ENCODE measurements at places on chromosomes 7 and 10. TPM values are rescaled to one million over a fixed set of nuclear protein-coding genes. Genes with fewer than 3 reads are reported as not detected.
A peak's percentile ranks its signal among the peaks of the same experiment; 100 is the strongest.

Gene EBLN1
- not detected for total RNA-seq

DNA sequence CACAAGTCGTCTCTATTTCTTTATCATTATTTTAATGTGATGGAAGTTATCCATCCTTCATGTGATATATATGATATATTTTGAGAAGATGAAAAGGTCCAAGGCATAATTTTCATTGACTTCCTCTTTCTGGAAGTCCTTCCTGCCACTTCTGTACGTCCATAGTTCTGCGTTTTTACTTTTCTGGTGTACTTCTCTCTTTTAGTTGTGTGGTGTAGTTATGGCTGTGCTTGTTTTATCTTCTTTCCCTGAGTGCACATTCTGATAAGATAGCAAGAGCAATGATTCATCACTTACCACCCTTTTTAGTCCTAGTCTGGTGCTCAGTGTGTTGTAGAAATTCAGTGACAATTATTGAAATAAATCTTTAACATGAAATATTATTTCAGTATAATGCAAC is 231.3 kb upstream of the FERD3L start:
- no peaks in the 10 kb centered on the region for H3K27me3 ChIP-seq
- H3K36me3 ChIP-seq: no peaks in the 10 kb centered on the region
- DNase-seq: no peak
- no peak overlapping the region for H3K27ac ChIP-seq
- no peak overlapping the region for H3K4me3 ChIP-seq
- H3K4me1 ChIP-seq: no peaks in the 10 kb centered on the region

Gene PRR15
- total RNA-seq: not detected

Gene ZNF746
- total RNA-seq: 30.3 TPM

DNA sequence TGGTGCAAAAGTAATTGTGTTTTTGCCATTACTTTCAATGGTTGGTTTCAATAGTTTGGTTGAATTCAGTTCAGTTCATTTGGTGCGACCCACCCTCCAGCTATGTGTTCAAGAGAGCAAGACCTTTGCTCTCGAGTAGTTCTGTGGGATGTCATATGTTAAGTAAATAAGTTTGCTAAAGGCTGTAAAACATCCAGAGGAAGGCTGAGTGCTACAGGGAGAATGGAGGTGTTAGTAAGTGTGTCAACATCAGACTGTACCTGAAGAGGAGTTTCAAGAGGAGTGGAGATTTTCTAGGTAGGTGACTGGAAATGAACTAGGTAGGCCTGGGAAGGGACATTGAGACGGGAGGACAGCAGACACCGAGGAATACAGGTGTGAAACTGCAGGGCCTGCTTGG is 147.7 kb downstream of the SH2D4B start:
- no peak for DNase-seq
- H3K36me3 ChIP-seq: no peaks in the 10 kb centered on the region
- no peaks in the 10 kb centered on the region for H3K4me1 ChIP-seq
- no peak overlapping the region for H3K27ac ChIP-seq
- H3K27me3 ChIP-seq: no peaks in the 10 kb centered on the region
- no peak overlapping the region for H3K4me3 ChIP-seq

GRCh38 chr7:155791836-155792235 is 20.4 kb downstream of the SHH start:
- no peak for DNase-seq
- no peak overlapping the region for H3K27ac ChIP-seq
- no peak overlapping the region for H3K4me3 ChIP-seq
- no peaks in the 10 kb centered on the region for H3K36me3 ChIP-seq
- H3K27me3 ChIP-seq: peaks cover 10% of the 10 kb centered on the region
- H3K4me1 ChIP-seq: peaks cover 3% of the 10 kb centered on the region

DNA sequence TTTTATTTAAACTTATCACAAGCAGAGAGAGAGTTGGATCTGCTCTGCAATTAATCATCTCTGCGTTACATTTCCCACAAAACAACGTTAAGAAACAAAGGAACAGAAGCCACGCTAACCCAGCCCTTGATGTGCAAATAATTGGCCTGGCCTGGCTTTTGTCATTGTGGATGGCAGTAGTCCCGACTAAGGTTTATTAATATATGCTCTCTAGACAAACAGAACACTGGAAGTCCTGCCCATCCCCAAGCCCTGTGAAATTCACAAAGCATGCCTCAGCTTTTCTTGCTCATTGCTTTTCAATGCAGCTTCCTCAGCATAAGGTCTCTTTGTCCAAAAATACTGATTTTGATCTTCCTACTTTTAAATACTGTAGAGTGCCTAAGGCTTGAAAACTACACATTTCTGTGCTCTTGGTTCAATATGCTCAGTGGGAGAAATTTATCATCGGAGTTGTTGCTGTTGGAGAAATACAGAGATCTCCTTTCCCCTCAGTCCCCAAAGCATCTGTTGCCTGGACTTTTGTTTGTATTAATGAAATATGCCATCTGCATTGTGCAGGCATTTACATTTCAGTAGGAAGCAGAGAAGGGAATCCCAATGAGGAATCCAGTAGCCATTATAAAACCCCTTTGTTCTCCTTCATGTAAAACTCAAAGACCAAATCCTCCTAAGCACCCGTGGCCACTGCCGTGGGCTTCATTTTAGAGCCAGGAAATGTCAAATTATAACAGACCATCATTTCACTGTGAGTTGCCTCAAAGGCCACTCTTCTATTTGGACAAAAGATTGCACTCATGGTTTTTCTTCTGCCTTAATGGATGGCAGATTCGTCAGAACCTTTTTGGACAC is 61.1 kb downstream of the SORCS1 start:
- no peak overlapping the region for H3K27ac ChIP-seq
- no peaks in the 10 kb centered on the region for H3K27me3 ChIP-seq
- H3K4me3 ChIP-seq: no peak overlapping the region
- no peak for DNase-seq

Gene LIPA
- total RNA-seq: 16.4 TPM

- no peak overlapping the region for H3K4me3 ChIP-seq
- no peaks in the 10 kb centered on the region for H3K36me3 ChIP-seq
- no peak overlapping the region for H3K27ac ChIP-seq
- H3K4me1 ChIP-seq: no peaks in the 10 kb centered on the region
These were observed 27.5 kb downstream of the VWA2 start for GRCh38 chr10:114266521-114266920.

DNA sequence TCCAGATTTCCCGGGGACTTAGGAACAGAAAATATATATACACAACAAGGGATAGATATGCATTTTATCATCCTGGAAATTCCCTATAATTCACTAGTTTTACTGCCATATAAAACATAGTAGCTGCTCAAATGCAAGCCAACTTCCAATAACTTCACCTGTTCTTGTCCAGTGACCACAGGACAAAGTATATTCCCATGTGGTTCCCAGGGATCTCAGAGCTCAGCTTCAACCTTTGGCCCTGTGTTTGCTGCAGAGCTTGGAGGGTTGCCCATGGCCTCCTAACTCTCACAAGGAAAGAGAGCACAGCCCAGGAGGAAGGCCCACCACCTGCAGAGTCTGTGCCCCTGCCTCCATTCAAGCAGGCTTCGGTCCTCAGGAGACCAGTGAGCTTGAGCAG is 4.5 kb upstream of the DRGX start:
- H3K27ac ChIP-seq: no peak overlapping the region
- H3K36me3 ChIP-seq: no peaks in the 10 kb centered on the region
- DNase-seq: no peak

Gene C10orf62
- total RNA-seq: not detected

Gene METTL27
- total RNA-seq: 1.6 TPM

Gene UTF1
- total RNA-seq: not detected

DNA sequence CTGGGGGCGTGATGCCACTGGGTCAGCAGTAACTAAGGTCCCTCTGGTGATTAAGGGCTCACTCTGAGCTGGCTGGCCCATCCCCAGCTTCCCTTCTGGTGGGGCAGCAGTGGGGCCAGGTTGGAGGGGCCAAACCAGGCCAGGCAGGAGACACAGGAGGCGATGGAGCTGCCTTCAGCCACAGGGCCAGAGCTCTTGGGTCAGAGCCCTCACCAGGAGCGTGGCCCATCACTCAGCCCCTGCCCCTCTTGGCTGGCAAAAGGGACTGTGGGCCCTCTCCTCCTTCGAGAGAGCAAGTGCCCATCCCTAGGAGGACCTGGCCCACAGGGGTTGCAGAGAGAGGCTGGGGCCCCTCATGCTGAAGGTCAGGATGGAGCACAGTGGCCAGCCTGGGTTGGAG is 4.5 kb downstream of the KCNK18 start:
- H3K27ac ChIP-seq: no peak overlapping the region
- H3K4me3 ChIP-seq: no peak overlapping the region
- DNase-seq: no peak
- no peaks in the 10 kb centered on the region for H3K4me1 ChIP-seq
- peaks cover 7% of the 10 kb centered on the region for H3K27me3 ChIP-seq

GRCh38 chr7:151927540-151927939 is 28.7 kb upstream of the GALNTL5 start:
- no peaks in the 10 kb centered on the region for H3K27me3 ChIP-seq
- H3K4me1 ChIP-seq: no peaks in the 10 kb centered on the region
- no peaks in the 10 kb centered on the region for H3K36me3 ChIP-seq
- no peak for DNase-seq

DNA sequence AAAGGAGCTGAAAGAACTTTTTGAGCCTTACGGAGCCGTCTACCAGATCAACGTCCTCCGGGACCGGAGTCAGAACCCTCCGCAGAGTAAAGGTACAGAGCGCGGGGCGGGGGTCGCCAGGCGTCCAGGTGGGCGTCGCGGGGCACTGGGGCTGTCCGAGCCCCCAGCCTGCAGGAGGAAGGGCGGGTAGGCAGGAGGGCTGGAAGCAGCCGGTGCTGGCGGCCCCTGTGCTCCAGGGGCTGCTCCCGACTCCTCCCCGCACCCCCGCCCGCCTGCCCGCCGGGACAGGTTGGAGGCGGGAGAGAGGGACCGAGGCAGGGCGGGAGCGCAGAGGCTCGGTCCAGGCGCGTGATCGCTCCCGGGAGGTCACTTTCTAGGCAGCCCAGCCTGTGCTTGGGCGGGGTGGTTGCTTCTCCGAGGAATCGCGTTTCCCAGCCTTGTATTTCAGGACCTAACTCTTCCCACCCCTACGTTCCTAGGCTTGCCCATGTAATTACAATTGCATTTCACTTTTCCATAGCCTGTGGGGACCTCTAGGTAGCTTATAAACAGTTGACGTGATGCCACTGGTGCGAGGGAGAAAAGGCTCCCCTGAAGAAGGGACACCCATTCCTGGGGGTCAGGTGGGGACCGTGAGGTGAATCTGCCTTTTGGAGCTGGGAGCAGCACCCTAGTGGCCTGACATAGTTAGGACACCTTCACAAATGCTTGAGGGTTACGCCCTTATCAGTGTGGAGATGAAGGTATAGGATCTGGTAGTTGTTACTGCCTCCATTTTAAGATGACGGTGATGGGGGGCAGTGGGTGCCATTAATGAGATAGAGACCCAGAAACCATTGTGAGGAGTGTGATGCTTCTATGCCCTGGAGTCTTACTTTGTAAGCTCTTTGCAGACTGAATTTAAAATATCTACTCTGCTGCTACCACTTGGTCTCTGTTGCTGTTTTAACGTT is 148.2 kb downstream of the CELF2 start:
- H3K27me3 ChIP-seq: no peaks in the 10 kb centered on the region
- H3K4me1 ChIP-seq: peaks cover 53% of the 10 kb centered on the region
- peak; percentile 58 for DNase-seq
- peak overlapping the region; percentile 84 for H3K27ac ChIP-seq

GRCh38 chr7:141320287-141320686 is 230.9 kb upstream of the AGK start:
- no peak overlapping the region for H3K4me3 ChIP-seq
- no peaks in the 10 kb centered on the region for H3K36me3 ChIP-seq
- H3K4me1 ChIP-seq: no peaks in the 10 kb centered on the region
- no peak overlapping the region for H3K27ac ChIP-seq
- DNase-seq: no peak
- peaks cover 4% of the 10 kb centered on the region for H3K27me3 ChIP-seq

Gene TET1
- total RNA-seq: 1.5 TPM

GRCh38 chr7:148867596-148868377 is 16.3 kb downstream of the EZH2 start:
- H3K27ac ChIP-seq: no peak overlapping the region
- no peak for DNase-seq
- H3K36me3 ChIP-seq: no peaks in the 10 kb centered on the region

DNA sequence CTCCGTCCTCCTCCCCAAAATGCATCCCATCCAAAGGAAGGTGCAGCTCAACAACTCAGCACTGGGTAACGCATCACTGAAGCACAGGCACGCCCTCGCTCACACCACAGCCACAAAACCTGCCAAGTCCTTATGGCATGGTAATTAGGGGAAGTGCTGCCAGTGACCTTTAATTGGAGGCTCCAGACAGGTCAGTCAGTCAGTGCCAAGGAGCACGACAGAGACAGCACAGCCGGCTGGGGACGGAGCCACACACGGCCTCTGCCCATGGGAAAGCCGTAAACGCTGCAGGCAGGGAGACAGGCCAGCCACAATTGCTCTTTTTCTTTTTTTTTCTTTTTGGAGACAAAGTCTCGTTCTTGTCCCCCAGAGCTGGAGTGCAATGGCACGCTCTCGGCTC is 146.5 kb downstream of the MAD1L1 start:
- peaks cover 12% of the 10 kb centered on the region for H3K4me1 ChIP-seq
- no peak overlapping the region for H3K27ac ChIP-seq
- H3K36me3 ChIP-seq: no peaks in the 10 kb centered on the region
- no peak overlapping the region for H3K4me3 ChIP-seq
- DNase-seq: no peak
- no peaks in the 10 kb centered on the region for H3K27me3 ChIP-seq

GRCh38 chr10:74297389-74298080 is 146.5 kb downstream of the ADK start:
- no peaks in the 10 kb centered on the region for H3K36me3 ChIP-seq
- DNase-seq: no peak
- no peak overlapping the region for H3K4me3 ChIP-seq
- no peaks in the 10 kb centered on the region for H3K4me1 ChIP-seq
- H3K27ac ChIP-seq: no peak overlapping the region
- H3K27me3 ChIP-seq: no peaks in the 10 kb centered on the region

- no peak overlapping the region for H3K4me3 ChIP-seq
- H3K36me3 ChIP-seq: peaks cover 10% of the 10 kb centered on the region
- DNase-seq: no peak
- H3K27ac ChIP-seq: no peak overlapping the region
- no peaks in the 10 kb centered on the region for H3K27me3 ChIP-seq
These were observed 83.5 kb downstream of the BRAF start for GRCh38 chr7:140841166-140841715.

DNA sequence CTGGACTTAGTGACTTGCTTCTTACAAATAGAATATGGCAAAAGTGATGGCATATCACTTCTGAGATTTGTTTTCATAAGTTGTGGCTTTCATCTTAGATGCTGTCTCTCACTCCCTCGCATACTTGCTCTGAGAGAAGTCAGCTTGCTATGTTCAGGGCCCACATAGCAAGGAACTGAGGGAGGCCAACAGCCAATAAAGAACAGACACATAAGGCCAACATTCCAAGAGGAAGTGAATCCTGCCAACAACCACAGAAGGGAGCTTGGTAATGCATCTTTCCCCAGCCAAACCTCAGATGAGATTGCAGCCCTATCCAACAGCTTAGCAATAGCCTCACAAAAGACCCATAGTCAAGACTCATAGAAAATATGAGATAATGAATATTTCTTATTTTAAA is 39.2 kb upstream of the DMTF1 start:
- no peak overlapping the region for H3K4me3 ChIP-seq
- H3K36me3 ChIP-seq: no peaks in the 10 kb centered on the region
- no peaks in the 10 kb centered on the region for H3K4me1 ChIP-seq
- no peak overlapping the region for H3K27ac ChIP-seq
- no peak for DNase-seq

Gene UNC5B
- 0.03 TPM for total RNA-seq

Gene FAM204A
- total RNA-seq: 54.7 TPM

Gene FAM25G
- not detected for total RNA-seq

Data from CD4-positive, alpha-beta T cell (primary cell).